ENCODE measurements at places on chromosomes 16 and 17.

GRCh38 chr17:50141745-50142110 lies 8.7 kb downstream of the PPP1R9B start:
- no peak for DNase-seq

DNA sequence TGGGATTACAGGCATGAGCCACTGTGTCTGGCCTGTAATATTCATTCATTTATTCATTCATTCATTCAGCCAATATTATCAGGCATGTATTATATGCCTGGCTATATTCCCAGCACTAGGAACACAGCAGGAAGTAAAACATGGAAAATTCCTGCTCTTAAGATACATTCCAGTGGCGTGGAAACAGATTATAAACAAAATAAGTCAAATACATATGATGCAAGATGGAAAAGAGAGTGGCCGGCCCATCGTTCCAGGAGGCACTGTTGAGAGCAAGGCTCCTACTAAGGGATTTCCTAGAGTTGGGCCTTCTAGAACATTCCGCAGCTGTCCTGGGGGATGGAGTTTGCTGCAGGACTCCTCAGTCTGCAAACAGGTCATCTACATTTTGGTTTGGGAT lies 17.7 kb downstream of the ADCY9 start:
- no peak for DNase-seq

DNA sequence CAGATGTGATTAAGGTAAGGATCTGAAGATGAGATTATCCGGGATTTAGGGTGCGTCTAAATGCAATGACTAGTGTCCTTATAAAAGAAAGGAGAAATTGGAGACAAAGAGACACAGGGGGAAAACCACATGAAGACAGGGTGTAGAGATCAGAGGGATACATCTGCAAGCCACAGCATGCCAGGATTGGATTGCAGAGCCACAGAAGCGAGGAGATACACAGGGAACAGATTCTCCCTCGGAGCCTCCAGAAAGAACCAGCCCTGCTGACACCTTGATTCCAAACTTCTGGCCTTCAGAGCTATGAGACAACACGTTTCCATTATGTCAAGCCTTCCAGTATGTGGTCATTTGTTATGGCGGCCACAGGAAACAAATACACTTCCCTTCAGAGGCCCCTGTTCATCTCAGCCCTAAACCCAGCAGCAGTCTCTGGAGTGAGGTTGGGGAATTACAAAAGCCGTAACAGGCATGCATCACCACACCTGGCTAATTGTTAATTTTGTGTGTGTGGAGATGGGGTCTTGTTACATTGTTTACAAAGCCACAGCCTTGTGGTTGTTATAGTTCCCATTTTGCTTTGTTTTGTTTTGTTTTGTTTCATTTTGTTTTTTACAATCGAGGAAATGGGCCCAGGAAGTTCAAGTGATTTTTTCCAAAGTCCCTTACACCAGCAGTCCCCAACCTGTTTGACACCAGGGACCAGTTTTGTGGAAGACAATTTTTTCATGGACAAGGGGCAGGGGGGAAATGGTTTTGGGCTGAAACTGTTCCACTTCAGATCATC lies 51.6 kb upstream of the LYRM9 start:
- no peak for DNase-seq

GRCh38 chr16:1871974-1872635 lies at the start of gene MEIOB:
TSS of gene MEIOB (minus strand) at chr16:1872164. CDS start at chr16:1868175, 3,989 bp downstream.
- peak; percentile 73 for DNase-seq

- DNase-seq, result no peak
Observed at GRCh38 chr17:43640491-43641252, 21.1 kb downstream of the MEOX1 start.

GRCh38 chr17:72580321-72581127 lies 459.7 kb downstream of the SOX9 start:
- DNase-seq, result peak; percentile 78

DNA sequence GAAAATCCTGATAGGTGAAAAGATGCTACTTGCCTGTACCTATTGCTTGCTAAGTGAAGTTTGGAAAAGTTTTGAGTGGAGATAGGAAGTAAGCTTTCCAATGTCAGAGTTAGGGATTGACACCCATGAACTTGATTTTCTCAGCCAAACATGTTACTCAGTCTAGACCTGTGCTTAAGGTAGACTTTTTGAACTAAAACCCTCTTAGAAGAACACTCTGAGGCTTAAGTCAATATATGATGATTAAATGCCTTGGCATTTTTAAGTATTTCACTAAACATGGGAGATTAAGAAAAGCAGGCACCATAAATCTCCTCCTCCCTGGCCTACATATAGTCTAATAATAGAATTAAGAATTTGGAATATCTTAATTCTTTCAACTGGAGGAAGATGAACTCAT lies 785.6 kb upstream of the SOX9 start:
- no peak for DNase-seq

GRCh38 chr17:79028496-79029326 lies 4.7 kb downstream of the C1QTNF1 start:
- DNase-seq, result peak; percentile 52

GRCh38 chr16:59236804-59237458 lies 502.8 kb upstream of the GOT2 start:
- no peak for DNase-seq

DNA sequence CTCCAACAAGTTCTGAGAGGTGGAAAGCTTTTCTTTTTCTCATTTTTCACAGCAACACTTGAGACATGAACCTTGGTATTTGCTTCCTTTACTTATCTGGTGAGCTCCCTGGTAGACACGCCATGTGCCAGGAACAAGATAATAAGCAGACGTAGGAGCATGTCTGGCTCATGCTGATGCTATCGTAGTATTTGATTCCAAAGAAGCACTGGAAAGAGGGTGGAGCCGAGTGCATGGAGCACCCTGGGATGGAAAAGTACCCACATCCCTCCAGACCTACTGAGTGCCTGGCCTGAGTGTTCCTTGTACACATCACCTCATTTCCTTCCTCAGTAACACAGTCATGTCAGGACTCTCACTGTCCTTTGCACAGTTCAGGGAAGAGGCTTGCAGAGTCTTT lies 231.0 kb downstream of the CBLN1 start:
- peak; percentile 64 for DNase-seq

DNA sequence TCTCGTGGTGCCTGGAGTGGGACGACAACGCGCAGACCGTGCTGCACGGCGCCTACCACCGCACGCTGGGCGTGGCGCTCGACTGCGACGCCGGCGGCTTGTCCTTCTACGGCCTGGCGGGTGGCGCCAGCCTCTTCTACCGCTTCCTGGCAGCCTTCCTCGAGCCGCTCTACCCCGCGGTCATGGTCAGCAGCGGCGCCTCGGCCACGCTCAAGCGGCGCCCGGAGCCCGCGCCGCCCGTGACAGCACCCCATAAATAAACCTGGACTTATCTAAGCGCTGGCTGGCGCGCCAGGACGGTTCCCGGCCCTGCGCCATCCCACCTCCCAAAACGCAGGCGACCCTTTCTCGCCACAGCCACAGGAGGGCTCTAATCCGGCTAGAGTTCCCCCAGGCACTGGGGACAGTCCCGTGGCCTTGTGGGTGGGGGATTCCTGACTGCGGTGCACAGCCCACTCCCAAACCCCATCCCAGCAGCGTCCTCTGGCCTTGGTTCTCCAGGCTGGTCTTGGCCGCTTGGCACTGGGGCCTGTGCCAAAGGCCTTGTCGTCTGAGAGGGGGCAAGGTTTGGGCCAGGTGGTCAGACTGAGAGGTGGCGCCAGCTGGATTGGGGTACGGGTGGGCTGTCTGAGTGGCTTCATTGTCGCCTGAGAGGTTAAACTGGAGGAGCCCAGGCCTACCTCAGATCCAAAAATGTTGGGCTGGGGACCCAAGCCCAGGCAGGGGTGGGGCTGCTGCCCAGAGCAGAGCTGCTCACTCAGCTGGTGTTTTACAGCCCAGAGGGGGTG lies 10.1 kb upstream of the SLC16A5 start:
- no peak for DNase-seq

- no peak for DNase-seq
Observed at GRCh38 chr16:82580298-82580890, 46.4 kb upstream of the CDH13 start.

- peak; percentile 49 for DNase-seq
Observed at GRCh38 chr17:38920374-38921291, 4.8 kb upstream of the LASP1NB start.

DNA sequence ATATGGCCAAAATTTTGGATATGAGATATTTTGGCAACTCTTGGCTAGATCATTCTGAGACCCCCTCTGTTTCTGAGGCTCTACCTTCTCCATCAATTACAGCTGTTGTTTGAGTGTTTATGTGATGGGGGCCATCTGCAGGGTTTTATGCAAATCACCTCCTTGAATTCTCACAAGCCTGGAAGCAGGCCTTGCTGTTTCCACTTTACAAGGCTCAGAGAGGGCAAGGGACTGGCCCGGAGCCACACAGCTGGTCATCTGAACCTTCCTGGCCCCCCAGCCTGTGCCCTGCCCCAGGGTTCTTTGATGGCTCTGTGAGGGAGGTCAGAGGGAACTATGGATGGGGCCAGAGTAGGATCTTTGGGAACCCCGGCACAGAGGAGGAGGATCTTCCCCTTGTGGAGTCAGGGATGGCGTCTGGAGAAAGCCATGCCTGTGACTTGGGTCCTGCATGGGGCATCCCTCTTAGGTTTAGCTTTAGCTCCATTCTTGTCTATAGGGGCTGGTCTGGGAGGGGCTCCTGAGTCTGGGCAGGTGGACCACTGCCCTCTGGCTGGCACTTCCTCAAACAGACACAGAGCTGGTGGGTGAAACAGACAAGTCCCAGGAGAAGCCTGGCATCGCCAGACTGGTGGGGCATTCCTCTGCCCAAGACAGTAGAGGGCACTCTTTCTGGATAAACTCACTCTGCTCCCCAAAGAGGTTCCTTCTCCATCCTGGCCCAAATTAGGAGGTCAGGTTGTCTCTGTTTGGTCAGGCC lies 26.2 kb downstream of the IL21R start:
- DNase-seq, result peak; percentile 42

- DNase-seq, result no peak
Observed at GRCh38 chr16:86597880-86598606, 19.7 kb downstream of the FOXL1 start.

DNA sequence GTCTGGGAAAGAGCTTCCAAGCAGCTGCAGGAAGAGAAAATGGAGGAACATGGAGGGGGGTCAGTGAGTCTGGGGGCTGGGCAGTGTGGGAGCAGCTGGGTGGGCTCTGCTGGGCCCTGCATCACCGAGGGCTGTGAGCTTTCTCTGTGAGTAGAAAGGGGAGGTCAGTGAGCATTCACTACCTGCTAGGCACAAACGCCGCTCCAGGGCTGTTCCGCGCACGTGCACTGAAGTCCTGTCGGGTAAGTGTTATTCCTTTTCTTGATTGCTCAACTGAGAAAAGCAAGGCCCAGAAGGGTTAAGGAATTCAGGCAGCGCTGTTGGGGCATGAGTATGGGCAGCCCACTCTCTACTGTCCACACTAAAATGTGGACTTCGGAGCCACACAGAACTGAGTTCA lies 4.7 kb downstream of the CACNG5 start:
- DNase-seq, result peak; percentile 42

DNA sequence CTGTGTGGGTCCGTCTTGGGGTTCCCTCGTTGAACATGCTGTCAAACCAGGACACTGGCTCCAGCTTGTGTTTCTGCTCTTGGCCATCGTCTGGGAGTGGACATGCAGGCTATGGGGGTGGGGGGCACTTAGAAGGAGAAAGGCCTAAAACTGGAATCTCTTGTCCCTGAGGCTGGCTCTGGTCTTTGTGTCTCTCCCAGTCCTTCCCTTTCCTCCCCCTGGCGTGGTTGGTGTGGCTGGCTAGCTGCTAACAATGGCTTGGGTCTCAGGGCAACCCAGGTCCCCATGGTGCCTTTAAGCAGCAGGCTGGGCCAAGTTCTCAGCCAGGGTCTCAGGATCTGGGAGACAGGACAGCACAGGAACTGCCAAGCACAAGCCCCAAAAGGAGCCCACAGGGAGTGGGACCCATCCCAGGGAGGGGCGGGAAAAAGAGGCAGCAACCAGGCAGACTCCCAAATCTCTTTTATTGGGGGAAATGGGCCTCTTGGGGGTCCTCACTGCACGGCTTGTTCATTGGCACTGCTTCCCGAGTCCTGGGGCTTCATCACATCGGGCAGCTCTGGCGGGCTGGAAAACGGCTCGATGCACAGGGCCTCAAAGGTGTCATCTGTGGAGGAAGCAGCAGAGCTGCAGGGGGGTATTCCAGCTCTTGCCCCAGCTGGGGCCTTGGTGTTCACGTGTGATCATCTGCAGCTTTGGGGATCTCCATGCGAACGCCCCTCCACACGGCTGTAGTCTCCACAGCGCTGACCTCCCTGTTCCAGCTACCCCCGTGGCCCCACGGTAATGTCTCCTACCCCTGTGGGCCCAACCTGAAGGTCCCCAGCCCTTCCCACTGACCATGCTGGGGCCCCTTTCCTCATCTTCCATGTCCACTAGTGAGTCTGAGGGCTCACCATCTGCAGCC lies 5.3 kb downstream of the ELOB start:
- no peak for DNase-seq

GRCh38 chr16:69647020-69647419 lies 79.3 kb downstream of the NQO1 start:
- DNase-seq, result no peak

GRCh38 chr17:28746611-28747050 lies 2.8 kb downstream of the TRAF4 start:
- DNase-seq, result peak; percentile 92

GRCh38 chr16:1366712-1367299 lies 15.1 kb downstream of the GNPTG start:
- no peak for DNase-seq

DNA sequence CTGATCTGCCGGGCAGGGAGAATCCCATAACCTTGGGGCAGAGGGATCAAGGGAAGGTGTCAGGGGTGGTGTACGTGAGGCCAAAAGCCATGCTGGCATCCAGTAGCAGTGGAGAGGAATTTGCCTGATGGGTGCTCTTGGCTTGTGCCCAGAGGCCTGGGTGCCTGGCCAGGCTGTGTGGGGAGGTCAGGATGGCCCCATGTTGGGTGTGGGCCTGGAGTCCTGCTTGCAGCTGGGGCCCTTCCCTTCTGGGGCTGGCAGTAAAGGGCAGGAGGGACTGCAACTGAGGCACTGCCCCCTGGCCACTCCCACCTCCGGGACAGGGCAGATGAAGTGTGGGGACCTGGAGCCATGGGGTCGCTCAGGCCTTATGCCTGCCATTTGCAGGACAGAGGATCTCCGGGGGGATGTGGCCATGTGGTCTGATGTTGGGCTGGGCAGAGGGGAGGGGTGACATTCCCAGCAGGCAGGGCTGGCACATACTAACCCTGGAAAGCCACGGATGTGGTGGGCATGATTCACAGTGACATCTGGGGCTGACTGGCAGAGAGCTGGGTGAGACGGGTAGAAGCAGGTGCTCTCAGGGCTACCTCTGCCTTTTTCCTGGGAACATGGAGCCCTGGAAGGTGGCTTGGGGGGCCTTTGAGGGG lies 3.5 kb downstream of the FMNL1 start:
- DNase-seq, result peak; percentile 56

- peak; percentile 89 for DNase-seq
Observed at GRCh38 chr16:65524997-65525396, 403.1 kb upstream of the CDH11 start.

Data from islet precursor cell (in vitro differentiated cells).